ENCODE measurements at places on chromosomes 12 and 14.

- DNase-seq, result peak; percentile 18
These were observed 1.5 kb downstream of the BCL2L14 start for GRCh38 chr12:12072064-12072760.

GRCh38 chr14:101080922-101081593 is 177.5 kb upstream of the RTL1 start:
- DNase-seq, result no peak

GRCh38 chr12:80282761-80283160 is 161.3 kb upstream of the PTPRQ start:
- no peak for DNase-seq

- no peak for DNase-seq
These were observed 323.2 kb downstream of the GPHN start for GRCh38 chr14:66831173-66831572.

DNA sequence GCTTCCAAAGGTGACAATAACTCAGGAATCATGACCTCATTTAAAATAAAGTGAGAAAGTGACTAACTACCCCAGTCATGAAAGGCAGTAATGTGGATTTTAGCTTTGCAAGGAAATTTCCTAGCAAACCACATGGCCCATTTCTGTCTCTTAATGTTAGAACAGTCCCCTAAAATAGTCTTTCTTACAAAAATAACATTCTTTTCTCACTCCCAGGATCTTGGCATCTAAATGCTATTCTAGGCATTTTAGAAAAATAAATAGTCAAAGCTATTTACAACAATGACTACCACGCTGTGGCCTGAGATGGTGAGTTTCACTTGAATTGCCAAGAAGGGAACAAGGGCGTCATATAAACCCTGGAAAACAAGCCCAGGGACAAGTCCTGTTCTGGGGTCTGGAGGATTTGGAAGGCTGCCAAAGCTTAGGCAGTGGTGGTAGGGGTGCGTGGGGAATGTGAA is 101.2 kb upstream of the CCDC175 start:
- no peak for DNase-seq

DNA sequence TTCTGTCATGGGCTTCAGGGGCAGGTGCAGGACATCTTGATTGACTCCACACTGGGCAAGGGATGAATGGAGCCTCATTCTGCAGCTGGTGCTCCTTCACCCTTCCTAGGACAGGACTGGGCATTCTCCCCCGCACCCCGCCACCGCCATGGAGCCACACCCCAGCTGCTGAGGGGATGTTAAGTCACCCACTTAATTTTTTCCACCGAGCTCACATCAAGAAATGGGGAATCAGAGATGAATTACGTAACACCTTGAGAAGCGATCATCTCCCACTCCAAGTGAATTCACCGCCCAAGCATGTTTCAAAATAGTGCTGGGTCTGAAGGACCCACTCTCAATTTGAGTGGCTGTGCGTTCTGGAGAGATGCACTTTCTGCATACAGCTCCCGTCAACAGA is 94.2 kb downstream of the EML1 start:
- DNase-seq, result no peak

DNA sequence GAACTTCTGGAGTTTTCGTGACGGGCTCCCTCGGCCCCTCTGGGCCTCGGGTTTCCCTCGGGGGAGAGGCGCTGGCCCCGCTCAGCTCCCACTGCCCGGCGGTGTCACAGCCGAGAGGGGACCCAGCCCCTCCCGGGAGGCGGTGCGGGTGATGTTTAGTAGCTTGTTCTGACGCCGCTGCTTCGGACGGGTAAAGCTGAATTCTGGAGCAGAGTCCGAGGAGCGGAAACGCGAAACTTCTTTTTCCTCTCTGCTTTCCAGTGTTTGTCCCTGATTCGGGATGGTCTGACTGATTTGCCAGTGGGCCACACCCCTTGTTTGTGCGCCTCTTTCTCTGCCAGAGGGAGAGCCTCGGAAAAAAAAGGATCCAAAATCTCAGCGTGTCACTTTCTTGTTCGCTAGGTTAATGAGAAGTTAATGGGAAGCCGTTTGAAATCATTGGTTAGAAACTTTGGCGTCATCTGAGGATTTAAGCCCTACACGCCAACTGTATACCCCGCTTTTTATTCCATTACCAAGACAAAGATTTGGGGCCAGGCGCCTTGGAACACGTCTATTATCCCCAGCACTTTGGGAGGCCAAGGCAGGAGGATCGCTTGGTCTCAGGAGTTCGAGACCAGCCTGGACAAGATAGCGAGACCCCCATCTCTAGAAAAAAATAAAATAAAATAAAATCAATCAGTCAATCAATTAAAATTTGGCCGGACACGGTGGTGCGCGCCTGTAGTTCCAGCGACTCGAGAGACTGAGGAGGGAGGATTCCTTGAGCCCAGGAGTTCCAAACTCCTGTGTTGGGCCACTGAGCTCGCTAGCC is 756 bp downstream of the TULP3 start:
- peak; percentile 43 for DNase-seq

DNA sequence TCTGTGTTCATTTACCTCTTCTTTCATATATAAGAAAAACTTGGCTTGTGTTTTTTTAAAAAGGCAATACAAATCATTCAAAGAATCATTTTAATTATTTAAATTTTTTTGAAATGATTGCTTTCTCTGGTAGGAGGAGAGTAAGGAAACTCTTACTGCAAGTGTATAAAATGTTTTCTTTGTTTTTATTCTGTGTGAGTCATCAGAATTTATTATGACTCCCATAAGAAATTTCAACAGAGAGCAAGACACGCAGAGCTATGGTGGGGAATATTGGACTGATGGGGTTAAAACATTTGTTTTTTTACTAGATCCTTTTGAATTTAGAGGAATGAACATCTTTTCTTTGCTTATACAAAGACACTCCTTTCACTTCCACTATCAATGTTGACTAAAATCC is 119.1 kb upstream of the ATXN7L3B start:
- DNase-seq, result no peak

Data from activated CD8-positive, alpha-beta memory T cell treated with anti-CD3 and anti-CD28 coated beads, Interleukin-2, amount 50 U/mL, for 4 hours (primary cell).